ENCODE measurements at places on chromosomes 16 and 17. TPM values are rescaled to one million over a fixed set of nuclear protein-coding genes. Genes with fewer than 3 reads are reported as not detected.

ASB16 gene
- 2.5 TPM for polyA plus RNA-seq

DNA sequence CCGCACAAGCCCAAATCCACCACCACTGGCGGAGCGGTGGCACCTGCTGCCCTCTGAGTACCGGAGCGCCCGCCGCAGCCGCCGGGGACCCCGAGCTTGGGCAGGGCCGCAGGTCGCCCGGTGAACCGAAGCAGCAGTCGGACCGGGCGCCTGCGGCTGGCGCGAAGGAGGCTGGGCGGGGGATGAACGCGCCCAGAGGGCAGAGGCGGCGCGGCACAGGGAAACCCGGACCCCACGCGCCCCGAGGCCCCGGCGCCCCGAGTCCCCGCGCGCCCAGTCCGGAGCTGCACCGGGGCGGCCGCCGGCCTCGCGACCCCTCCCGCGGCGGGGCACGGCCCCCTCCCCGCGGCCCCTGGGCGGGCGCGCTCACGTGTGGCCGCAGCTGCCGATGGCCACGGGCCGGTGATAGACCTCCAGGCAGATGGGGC lies 393 bp downstream of the RNF166 start:
- no peak for DNase-seq
- H3K27me3 ChIP-seq, result no peaks in the 10 kb centered on the region
- peaks cover 3% of the 10 kb centered on the region for H3K36me3 ChIP-seq
- H3K27ac ChIP-seq, result no peak overlapping the region
- peaks cover 12% of the 10 kb centered on the region for H3K4me1 ChIP-seq

DNA sequence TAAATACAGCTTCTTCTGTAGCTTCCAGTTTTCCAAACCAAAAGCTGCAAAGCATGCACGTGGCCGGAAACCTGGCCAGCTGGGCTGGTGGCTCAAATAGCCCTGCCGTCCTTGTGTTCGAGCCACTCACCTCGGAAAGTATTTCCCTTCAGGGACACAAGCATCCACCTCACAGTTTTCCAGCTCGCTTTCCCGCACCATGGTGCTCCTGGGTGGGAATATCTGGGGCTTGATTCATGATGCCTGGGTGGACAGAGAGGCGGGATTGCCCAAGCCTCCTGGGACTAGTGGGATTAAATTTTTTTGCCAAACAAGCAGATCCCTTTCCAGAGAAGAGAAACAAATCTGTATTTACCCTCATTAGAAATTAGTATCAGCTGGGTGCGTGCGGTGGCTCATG lies 7.1 kb upstream of the MVD start:
- H3K27me3 ChIP-seq, result no peaks in the 10 kb centered on the region
- no peaks in the 10 kb centered on the region for H3K4me1 ChIP-seq
- H3K27ac ChIP-seq, result no peak overlapping the region
- no peak overlapping the region for H3K4me3 ChIP-seq

ZSCAN10 gene
- 0.66 TPM for polyA plus RNA-seq

- H3K27ac ChIP-seq, result no peak overlapping the region
- no peak overlapping the region for H3K4me3 ChIP-seq
- peaks cover 8% of the 10 kb centered on the region for H3K4me1 ChIP-seq
- no peaks in the 10 kb centered on the region for H3K27me3 ChIP-seq
Measured at GRCh38 chr17:50754521-50754920, 12.8 kb downstream of the ANKRD40CL start.

DNA sequence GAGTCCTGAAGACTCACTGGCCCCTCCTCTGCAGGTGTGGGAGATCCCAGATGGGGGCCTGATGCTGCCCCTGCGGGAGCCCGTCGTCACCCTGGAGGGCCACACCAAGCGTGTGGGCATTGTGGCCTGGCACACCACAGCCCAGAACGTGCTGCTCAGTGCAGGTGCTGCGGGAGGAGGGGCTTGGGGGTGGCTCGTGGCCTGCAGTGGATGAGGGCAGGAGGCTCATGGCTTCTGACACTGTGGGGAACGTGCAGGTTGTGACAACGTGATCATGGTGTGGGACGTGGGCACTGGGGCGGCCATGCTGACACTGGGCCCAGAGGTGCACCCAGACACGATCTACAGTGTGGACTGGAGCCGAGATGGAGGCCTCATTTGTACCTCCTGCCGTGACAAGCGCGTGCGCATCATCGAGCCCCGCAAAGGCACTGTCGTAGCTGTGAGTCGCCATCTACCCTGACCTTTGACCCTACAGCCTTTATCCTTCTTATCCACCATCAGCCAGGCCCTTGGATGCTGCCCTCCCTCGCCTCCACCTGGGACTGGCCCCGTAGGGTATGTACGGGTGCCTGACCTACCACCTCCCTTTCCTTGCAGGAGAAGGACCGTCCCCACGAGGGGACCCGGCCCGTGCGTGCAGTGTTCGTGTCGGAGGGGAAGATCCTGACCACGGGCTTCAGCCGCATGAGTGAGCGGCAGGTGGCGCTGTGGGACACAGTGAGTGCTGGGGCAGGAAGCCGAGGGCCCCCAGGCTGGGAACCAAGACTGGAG lies 3.6 kb downstream of the CORO1A start:
- H3K27ac ChIP-seq, result no peak overlapping the region
- no peaks in the 10 kb centered on the region for H3K36me3 ChIP-seq
- H3K27me3 ChIP-seq, result peaks cover 7% of the 10 kb centered on the region

GRCh38 chr16:85291302-85292148 lies 179.3 kb upstream of the CIBAR2 start:
- H3K4me3 ChIP-seq, result no peak overlapping the region
- H3K27ac ChIP-seq, result no peak overlapping the region
- H3K36me3 ChIP-seq, result peaks cover 3% of the 10 kb centered on the region
- peaks cover 28% of the 10 kb centered on the region for H3K4me1 ChIP-seq
- DNase-seq, result no peak

GRCh38 chr16:31694461-31694860 lies 166.8 kb downstream of the AHSP start:
- no peaks in the 10 kb centered on the region for H3K27me3 ChIP-seq
- no peaks in the 10 kb centered on the region for H3K36me3 ChIP-seq

- H3K27me3 ChIP-seq, result peaks cover 7% of the 10 kb centered on the region
- no peak overlapping the region for H3K4me3 ChIP-seq
- H3K36me3 ChIP-seq, result no peaks in the 10 kb centered on the region
Measured at GRCh38 chr17:74599448-74599939, 7.4 kb upstream of the CD300LD start.

- H3K36me3 ChIP-seq, result no peaks in the 10 kb centered on the region
- no peak overlapping the region for H3K27ac ChIP-seq
- H3K4me3 ChIP-seq, result no peak overlapping the region
- H3K4me1 ChIP-seq, result peaks cover 9% of the 10 kb centered on the region
- H3K27me3 ChIP-seq, result peaks cover 4% of the 10 kb centered on the region
Measured at GRCh38 chr17:76572201-76572910, 13.3 kb downstream of the ST6GALNAC2 start.

PRR29 gene
- polyA plus RNA-seq, result 1.2 TPM

SDF2 gene
- polyA plus RNA-seq, result 54.6 TPM

VTN gene
- 12.2 TPM for polyA plus RNA-seq

DNA sequence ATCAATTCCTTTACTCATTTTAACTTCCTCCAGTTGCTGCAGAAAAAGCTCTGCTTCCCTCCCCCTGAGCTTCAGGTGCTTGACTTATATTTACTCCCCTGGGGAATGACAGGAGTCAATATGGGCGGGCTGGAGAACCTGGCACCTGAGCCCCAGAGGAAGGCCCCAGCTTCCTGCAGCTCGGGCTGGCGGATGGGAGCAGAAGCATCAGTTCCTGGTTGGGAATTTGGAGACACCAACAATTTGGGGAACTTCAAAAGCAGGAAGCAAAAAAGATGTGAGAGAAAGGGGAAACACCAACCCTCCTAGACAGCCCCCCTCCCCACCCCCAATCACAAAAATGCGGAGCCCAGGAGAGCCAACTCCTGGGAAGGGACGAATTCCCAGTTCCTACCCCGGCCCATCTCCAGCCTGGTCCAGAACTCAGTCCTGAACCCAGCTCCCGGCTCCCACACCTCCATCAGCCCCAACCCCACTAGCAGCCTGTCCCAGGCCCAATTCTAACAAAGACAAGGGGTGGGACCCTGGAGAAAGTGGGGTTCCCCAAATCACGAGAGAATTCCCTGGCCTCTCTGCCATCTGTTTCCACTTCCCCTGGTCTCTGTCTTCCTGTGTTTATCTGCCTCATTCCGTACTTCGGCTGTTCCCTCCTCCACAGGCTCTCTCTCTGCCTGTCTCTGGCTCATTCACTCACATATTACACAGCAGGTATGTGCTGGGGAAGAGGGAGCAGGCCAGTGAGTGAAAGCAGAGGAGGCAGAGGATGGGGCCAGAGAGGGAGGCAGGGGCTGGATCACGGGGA lies 16.2 kb upstream of the ASGR2 start:
- no peak overlapping the region for H3K27ac ChIP-seq
- H3K27me3 ChIP-seq, result peaks cover 6% of the 10 kb centered on the region
- DNase-seq, result no peak
- H3K36me3 ChIP-seq, result no peaks in the 10 kb centered on the region
- no peak overlapping the region for H3K4me3 ChIP-seq

Measured in large intestine (tissue), 12 donors.